Fibroblast of villous mesenchyme (primary cell): ENCODE measurements at places on chromosomes 12 and 14. TPM values are rescaled to one million over a fixed set of nuclear protein-coding genes. Genes with fewer than 3 reads are reported as not detected.

SETD3 gene
- total RNA-seq: 44.1 and 57.0 TPM in 2 replicates

FLRT2 gene
- total RNA-seq: 12.9 and 14.7 TPM in 2 replicates

DNA sequence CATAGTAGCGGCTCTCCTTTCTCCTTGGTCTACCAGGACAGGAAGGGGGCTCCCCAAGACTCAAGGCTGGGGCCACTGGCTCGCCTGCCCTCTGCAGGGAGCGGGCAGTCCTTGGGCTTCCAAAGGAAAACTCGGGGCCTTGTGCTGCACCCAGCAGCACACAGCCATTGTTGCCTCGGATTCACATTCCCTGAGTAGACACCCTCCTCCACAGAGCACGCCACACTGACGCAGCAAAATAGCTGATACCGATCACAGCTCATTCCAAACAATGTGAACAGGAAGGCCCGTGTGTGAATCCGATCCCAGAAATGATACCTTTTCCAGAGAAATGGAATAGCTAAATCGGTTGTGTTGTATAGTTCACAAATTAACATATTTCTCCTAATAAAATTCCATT lies 65.1 kb upstream of the DYNC1H1 start:
- DNase-seq: no peak

- DNase-seq: peak; percentile 3
Measured at GRCh38 chr12:82817368-82817767, 130.7 kb downstream of the TMTC2 start.

DNA sequence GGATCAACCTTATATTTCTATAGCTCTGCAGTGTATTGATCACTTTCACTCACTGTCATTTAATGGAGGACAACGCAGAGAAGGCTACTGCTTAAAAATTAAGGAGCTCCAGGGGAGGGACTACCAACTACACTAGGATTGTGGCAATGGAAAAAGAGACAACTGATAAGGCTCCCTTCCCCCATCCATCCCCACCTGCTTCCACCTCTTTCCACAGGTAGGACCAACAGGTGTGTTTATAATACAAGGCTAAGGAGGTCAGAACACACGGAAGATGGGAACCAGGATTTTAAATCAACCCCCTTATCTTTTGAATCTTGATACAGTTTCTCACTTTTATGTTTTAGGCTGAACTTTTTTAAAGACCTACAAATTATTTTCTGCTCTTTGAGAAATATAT lies 90.8 kb downstream of the STAB2 start:
- DNase-seq: no peak

- DNase-seq: peak; percentile 51
Measured at GRCh38 chr12:89307474-89308253, 44.6 kb downstream of the DUSP6 start.

DNA sequence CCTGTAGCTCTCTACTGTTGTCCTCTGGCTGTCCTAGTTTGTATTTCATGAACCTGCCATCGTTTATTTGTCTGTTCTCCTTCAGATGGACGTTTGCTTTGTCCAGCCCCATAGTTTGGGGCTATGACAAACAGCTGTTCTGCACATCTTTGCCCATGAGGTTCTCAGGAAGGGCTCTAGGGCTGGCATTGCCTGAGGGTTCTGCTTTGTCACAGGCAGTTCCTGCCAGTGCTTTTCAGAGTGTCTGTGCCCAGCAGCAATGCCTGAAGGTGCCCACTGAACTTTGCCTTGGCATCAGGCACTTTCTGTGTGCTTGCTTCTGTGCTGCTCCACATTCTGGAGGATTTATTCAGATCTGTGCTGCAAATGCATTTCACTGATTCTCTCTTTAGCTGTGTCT lies 361.3 kb downstream of the TMEM121 start:
- DNase-seq: no peak

DNA sequence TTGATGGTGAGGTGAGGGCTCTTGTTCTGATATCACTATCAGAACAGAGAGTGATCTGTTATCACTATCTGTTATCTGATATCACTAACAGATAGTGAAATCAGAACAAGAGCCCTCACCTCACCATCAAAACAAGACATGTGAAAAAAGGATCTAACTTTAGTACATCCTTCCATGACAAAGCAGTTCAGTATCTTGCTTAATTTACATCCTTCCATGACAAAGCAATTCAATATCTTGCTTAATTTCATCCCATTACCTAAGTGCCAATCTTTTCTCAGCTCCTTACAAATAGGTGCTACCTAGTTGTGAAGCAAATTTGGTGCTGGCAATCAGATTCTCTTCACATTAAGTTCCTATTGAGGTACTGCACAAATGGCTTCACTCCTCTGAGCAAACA lies 1865.6 kb upstream of the FLRT2 start:
- DNase-seq: no peak

GRCh38 chr12:49809381-49809905 lies 18.8 kb downstream of the NCKAP5L start:
- DNase-seq: peak; percentile 67

DNA sequence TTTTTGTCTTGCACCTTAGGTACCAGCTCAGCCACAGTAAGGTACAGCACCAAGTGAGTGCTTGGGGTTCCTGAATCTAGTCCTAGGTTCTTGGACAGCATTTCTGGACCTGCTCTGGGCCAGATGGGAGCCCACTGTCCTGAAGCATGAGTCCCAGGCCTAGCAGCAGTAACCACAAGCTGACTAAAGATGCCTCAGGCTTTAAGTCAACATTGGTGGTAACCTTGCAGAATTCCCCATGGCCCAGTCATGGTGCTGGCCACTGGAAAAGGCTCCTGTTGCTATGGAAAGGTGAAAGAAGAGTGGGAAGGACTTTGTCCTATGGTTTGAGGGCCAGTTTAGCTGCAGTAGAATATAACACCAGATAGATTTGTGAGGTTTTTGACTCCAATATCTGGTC lies 86.9 kb upstream of the CLEC14A start:
- peak; percentile 10 for DNase-seq

DNA sequence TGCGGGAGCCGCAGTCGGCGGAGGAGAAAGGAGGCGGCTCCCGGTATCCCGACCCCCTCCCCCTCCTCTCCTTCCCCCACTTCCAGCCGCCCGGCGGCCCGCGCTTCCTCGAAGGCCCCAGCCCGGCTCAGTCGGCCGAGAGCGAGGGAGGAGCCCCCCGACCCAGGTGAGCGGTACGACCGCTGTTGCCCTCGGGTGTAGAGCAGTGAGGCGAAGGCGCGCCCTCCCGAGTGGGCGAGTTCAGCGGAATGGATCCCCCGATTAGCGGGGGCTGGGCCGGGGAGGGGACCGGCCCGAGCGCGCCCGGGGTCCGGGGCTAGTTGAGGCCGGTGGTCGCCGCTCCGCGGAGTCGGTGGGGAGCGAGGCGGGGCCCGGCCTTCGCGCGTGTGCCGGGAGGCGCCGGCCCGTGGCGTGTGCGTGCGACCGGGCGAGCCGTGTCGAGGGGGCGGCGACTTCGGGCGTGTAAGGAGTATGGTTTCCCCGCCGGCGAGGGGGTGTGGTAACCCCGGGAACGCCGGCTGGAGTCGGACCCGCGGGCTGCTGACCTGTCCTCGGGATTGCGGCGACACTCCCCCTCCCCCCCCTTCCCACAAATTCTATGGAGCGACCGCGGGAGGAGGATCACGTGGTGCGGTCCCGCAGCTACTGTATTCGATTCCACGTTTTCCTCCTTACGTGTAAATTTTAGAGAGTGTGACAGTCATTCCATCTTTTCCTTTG lies 501 bp downstream of the RIMKLB start:
- DNase-seq: peak; percentile 43

GRCh38 chr14:69814397-69814796 lies 17.4 kb upstream of the SLC10A1 start:
- DNase-seq: no peak

DNA sequence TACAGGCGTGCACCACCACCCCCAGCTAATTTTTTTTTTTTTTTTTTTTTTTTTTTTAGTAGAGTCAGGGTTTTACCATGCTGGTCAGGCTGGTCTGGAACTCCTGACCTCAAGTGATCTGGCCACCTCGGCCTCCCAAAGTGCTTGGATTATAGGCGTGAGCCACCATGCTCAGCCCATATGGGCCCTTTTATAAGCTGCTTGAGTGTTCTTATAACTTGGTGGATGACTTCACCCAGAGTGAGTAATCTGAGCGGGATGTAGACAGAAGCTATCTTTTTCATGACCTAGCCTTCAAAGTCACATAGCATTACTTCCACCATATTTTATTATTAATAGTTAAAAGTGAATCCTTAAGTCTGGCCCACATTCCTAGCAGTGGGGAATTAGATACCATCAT lies 16.4 kb downstream of the BBOF1 start:
- peak; percentile 22 for DNase-seq

DNA sequence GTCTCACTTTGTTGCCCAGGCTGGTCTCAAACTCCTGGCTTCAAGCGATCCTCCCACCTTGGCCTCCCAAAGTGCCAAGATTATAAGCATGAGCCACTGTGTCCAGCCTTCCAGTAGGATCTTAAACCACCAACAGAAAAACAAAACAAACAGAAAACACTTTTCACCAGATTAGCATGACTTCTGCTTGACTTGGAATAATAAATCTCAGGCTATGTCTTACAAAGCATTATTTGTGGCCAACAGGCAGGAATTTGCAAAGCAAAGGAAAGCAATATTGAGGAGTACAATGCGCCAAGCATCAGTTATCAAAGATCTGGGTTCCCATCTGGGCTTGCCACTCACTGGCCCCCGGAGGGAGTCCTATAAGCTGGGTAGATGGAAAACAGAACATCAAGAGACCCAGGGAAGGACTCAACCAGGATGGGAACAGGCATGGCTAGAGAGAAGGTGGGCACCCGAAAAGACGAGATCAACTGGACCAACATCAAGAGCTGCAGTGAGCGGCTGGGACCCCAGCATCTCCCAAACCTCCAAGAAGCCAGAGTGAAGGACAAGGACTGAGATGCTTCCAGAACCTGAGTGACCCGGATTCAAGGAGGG lies 101.2 kb downstream of the TMEM30B start:
- DNase-seq: peak; percentile 19

GRCh38 chr14:73777420-73777819 lies 63.2 kb upstream of the PNMA1 start:
- DNase-seq: no peak

DNA sequence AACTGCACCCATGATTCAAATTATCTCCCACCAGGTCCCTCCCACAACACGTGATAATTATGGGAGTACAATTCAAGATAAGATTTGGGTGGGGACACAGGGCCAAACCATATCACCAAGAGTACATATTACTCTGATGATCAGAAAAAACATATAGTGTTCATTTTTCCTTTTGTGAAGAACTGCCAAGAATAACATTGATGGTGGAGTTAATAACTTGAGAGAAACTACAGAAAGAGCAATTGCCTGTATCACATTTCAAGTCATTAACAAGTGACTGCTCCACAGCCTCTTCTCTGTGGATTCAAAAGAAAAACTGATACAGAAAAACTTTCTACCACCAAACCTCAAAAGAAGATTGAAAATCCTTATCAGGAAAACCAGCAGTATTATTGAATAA lies 34.7 kb downstream of the GRIP1 start:
- no peak for DNase-seq

GRCh38 chr12:24379861-24380521 lies 430.5 kb upstream of the SOX5 start:
- peak; percentile 83 for DNase-seq

GRCh38 chr12:126156806-126157574 lies 1091.8 kb downstream of the AACS start:
- DNase-seq: no peak

OTUB2 gene
- 0.97 and 1.3 TPM in 2 replicates for total RNA-seq

DNA sequence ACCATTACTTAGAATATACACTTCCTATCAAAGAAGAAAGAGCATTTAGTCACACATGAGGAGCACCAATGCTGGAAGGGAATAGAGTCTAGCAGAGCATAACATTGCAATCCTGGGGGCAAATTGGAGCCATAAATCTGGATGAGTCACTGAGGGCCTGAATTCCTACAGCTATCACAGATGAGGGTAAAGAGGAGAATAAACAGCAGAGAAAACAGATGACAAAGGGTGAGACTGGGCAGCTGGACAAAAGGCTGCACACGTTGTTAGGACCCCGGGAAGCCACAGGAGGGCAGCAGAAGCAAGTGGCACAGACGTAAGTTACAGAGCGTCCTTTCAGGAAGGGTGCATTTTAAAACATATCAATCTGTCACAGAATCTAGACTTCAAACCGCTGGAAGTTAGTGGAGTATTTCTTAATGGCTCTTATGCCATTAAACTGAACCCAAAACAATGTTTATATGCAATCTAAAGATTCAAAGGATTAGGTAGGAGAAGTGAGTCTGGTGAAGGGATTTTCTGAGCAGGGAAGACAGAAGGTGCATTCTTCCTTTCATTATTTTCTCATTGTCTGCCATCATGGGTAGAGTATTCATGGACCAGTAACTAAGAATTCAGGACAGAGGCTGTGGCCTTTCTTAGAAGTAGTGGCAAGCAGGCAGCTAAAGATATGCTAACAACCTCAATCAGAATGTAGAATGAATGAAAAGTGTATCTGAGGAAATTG lies 159.8 kb upstream of the DAAM1 start:
- peak; percentile 90 for DNase-seq

DNA sequence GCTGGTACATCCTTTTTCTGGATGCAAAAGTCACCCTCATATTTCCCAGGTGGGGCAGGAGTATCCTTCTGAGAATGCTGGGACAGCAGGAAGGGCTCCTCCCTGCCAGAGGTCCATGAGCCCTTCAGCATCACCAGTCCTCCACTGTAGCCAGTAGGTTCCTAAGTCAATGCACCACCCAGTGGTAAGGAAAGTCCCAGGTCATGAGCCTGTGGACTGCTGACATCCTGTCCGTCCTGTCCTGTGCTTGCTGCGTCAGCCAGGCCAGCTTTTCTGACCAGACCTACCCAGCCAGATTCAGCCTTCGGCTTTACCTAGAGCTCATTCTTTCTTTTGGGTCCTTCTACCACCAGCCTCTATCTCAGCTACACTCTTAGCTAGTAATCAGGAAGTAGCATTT lies 23.0 kb upstream of the ACTN1 start:
- peak; percentile 56 for DNase-seq

GRCh38 chr12:8034802-8035201 lies 2.3 kb downstream of the FOXJ2 start:
- peak; percentile 22 for DNase-seq

GRCh38 chr12:13592063-13592942 lies 389.1 kb downstream of the GRIN2B start:
- no peak for DNase-seq

DNA sequence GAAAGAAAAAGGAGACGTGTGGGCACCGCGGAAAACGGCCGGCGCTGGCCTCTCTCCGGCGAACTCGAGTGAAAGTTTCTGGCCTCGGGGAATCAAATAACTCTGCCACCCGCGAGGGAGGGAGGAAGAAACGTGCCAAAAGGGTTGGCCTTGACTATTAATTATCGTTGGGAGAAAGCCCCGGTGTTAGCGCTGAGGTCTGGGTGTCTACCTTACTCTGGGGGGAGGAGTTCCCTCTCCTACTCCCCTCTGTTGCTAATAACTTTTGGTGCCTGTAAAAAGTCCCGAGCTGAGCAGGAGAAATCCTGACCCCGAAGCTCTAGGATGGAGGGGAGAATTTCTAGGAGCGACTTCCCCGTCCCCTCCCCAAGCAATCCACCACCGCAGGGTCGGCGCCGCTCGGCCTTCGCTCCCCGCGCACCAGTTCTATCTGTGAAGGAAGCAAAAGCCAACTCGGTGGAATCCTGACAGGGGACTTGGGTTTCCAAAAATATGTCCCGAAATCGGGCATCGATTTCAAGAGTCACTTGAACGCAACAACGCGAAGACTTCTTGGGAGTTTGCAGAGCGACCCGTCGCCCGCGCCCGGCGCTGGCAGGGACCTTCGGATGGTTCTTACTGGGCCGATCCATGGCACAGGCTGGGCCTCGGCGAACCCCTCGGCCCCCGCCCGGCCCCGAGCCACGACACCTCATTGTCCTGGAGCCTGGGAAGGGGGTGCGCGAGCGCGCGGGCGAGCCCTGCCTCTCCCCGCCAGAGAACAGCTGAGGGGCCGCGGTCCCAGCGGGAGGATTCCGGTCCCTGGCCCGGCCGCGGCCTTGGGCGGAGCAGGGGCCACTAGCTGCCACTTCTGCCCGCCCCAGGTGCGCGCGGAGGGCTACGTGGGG lies 1.7 kb downstream of the OTX2 start:
- DNase-seq: no peak

B3GNT4 gene
- total RNA-seq: under 0.01 TPM in 2 replicates
